ENCODE measurements at places on chromosomes 7 and 10.

DNA sequence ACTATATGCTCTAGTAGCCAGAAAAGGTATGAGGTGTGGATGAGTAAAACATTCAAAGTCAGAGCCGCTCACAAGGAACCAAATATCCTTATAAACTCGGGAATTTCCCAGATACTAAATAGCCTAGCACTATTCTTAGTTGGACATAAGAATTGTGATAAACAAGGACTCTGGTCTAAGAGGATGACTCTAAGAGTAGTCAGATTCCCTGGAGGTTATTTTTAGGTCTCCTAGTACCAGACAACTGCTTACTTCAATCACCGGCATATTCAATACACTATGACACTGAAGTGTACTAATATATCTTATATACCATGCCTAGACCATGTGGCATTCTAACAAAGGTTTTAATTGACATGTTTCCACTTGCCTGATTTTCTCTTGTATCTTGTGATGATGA lies 56.5 kb downstream of the LMBR1 start:
- DNase-seq = peak; percentile 52

- peak; percentile 80 for DNase-seq
These were observed 623.6 kb upstream of the FZD8 start for GRCh38 chr10:36265741-36266140.

DNA sequence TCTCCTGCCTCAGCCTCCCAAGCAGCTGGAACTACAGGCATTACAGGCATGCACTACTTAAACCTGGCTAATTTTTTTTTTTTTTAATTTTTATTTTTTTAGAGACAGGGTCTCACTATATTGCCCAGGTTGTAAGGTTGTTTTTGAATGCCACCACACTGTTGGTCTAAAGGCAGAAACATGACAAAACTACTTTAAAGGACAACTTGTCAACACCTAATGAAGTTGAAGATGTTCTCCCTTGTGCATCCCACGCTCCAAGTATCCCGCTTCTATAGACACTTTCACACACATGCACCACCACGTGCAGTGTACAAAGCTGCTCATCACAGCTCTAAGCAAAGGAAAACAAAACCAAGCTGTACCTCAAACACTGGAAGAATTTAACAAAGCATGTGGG lies 226.4 kb downstream of the FGFR2 start:
- no peak for DNase-seq

DNA sequence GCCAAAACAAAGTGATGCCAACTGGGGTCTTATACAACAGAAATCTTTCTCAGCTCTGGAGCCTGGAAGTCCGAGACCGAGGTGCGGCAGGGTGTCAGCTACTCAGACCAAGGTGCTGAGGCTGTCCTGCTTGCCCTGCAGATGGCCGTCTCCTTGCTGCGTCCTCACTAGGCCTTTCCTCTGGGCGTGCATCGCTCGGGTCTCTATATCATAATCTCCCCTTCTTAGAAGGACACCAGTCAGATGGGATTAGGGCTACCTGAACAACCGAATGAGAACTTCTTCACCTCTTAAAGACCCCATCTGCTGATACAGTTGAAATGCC lies 244.7 kb downstream of the EBF3 start:
- DNase-seq = no peak

- DNase-seq = no peak
These were observed 90.8 kb downstream of the NRP1 start for GRCh38 chr10:33243703-33244102.

GRCh38 chr7:90387470-90388240 lies 15.6 kb upstream of the CLDN12 start:
- DNase-seq = no peak

GRCh38 chr7:99024066-99024465 lies 119.8 kb downstream of the SMURF1 start:
- DNase-seq = peak; percentile 37

DNA sequence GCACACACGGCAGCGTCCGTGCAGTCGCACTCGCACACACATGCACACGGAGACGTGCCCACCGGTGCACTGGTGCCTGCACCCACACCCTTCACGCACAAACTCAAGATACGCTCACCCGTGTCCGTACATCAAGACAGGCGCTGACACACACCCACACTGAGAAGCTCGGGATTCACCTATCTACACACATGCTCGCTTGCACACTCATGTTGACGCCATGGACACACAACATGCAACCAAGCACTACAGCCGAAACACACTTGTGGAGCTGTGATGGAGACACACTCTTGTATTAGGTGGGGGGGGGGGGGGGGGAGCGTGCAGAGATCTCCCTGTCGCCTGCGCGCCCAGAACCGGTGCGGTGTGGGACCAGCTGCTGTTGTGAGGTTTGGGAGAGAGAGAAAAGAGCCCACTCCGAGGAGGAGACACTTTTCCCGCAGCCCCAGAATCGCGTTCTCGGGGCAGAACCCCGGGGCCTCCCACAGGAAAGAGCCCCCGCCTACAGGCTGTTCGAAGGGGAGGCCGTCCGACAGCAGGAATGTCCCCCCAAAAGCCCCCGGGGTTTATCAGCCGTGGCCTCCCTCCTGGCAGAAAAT lies 605 bp upstream of the NFKB2 start:
- no peak for DNase-seq

DNA sequence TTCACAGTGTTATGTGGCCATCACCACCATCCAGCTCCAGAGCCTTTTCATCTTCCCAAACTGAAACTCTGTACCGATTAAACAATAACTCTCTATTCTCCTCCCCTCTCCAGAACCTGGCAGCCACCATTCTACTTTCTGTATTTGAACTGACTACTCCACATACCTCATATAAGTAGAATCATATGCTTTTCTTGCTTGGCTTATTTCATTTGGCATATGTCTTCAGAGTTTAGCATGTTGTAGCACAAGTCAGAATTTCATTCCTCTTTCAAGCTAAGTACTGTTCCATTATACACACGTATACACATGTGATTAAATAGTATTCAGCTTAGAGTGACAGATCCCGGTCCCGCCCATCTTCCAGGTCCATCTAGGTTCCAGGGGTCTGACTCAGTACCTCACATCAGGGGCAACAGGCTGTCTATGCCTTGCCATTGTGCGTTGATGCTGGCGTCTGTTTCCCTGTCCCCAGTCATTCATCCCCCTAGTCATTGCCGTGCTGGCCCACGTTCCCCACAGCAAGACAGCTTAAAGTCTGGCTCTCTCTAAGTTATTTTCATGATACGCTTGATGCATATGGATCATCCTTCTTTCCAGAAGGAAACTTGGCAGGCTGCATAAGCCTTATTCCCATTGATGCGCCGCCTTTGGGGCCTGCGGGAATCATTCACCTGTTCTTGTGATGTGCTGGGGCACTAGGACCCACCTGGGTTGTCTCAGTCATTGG lies 108.3 kb downstream of the CHN2 start:
- peak; percentile 51 for DNase-seq

DNA sequence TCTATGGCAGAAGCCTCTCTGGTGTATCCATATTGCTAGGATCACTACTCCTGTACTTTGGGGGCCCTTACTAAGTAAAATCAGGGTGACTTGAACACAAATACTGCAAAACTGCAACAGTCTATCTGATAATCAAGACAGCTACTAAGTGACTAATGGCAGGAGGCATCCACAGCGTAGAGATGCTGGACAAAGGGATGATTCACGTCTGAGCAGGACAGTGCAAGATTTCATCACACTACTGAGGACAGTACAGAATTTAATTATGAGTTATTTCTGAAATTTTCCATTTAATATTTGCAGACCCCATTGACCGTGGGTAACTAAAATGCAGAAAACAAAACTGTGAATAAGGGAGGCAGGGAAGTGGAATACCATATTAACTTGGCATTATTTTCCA lies 10.4 kb downstream of the CUL2 start:
- no peak for DNase-seq

- DNase-seq = no peak
These were observed 77.5 kb upstream of the CUX1 start for GRCh38 chr7:101739775-101740398.

- no peak for DNase-seq
These were observed 3.1 kb downstream of the HERPUD2 start for GRCh38 chr7:35691827-35692307.

- DNase-seq = peak; percentile 50
These were observed 786 bp upstream of the CNOT4 start for GRCh38 chr7:135510592-135511183.

DNA sequence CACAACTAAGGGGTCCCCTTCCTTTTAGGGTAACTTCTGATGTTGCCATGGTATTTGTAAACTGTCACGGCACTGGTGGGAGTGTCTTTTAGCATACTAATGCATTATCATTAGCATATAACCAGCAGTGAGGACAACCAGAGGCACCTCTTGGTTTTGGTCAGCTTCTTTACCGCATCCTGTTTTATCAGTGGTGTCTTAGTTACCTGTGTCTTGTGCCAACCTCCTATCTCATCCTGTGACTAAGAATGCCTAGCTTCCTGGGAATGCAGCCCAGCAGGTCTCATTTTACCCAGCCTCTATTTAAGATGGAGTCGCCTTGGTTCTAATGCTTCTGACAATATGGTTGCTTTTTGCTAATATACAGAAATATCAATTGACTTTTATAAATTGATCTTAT lies 54.9 kb downstream of the AHCYL2 start:
- DNase-seq = no peak

DNA sequence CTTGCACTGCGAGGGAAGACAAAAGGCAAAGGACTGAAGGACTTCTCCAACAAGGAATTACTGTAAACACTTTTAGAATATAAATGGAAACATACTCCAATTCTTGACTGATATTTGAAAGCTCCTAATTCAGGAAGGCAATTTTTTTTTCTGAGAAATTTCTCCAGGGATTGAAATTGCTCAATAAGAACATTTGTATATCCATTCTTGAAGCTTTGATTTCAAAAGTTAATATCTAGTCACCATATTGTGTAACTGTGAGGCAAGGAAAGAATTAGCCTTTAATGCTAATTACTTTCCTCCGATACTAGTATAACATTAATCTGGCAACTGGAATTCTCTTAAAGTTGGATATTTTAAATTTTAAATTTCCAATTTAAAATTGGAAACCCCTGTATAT lies 188.4 kb upstream of the COL1A2 start:
- DNase-seq = no peak

- peak; percentile 59 for DNase-seq
These were observed 132.7 kb downstream of the ELAPOR2 start for GRCh38 chr7:86926732-86927131.

GRCh38 chr10:6570893-6571292 lies 9.2 kb downstream of the PRKCQ start:
- DNase-seq = peak; percentile 40

- DNase-seq = no peak
These were observed 187.6 kb upstream of the SHH start for GRCh38 chr7:155999631-156000489.

DNA sequence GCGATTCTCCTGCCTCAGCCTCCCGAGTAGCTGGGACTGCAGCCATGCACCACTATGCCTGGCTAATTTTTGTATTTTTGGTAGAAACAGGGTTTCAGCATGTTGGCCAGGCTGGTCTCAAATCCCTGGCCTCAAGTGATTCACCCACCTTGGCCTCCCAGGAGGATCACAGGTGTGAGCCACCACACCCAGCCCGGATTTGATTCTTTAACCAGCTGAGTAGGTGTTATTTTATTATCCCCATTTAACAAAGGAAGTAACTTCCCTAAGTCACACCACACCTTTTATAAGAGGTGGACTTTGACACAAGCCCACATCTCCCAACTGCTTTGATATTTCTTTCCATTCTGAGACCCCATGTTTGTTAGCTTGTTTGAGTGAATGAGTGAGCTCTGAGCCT lies 25.0 kb downstream of the SLC25A28 start:
- DNase-seq = no peak

DNA sequence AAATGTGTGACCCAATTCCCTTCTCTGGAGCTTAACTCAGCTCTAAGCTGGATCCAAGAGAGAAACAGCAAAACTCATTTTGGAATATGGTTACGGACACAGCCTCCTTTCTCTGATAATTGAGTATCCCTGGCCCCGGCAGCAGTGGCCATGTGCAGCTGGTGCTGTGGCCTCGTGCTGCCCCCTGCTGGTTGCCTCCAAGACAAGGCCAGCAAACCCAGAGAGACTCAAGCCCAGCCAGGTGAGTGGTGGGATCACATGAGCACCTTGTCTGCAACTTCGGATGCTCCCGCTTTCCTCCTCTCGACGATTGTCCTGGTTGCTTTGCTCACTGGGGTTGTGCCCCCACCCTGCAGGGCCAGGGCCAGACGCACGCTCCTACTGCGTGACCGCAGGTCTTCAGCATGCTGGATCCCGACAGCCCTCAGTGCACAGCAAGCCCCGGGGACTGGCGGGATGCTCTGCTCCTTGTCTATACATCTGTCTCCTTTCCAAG lies 19.4 kb downstream of the SFTPD start:
- peak; percentile 82 for DNase-seq

GRCh38 chr7:44150966-44151941 lies 10.1 kb upstream of the MYL7 start:
- DNase-seq = no peak

DNA sequence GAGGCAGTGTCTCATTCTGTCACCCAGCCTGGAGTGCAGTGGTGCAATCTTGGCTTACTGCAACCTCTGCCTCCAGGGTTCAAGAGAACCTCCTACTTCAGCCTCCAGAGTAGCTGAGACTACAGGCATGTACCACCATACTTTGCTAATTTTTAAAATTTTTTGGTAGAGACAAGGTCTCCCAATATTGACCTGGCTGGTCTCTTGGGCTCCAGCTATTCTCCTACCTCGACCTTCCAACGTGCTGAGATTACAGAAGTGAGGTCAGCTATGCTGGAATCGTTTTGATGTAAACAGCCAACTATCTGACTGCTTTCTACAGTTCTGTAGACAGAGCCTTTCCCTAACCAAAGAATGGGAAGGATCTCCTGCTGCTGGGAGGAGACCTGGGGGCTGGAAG lies 375.8 kb downstream of the GATA3 start:
- DNase-seq = no peak

All from muscle of leg (tissue), 16 donors.